Bronchial epithelial cell (primary cell): ENCODE measurements at places on chromosomes 7 and 10. TPM values are rescaled to one million over a fixed set of nuclear protein-coding genes. Genes with fewer than 3 reads are reported as not detected.

SFTPA2 gene
- total RNA-seq: not detected in 2 replicates

DNA sequence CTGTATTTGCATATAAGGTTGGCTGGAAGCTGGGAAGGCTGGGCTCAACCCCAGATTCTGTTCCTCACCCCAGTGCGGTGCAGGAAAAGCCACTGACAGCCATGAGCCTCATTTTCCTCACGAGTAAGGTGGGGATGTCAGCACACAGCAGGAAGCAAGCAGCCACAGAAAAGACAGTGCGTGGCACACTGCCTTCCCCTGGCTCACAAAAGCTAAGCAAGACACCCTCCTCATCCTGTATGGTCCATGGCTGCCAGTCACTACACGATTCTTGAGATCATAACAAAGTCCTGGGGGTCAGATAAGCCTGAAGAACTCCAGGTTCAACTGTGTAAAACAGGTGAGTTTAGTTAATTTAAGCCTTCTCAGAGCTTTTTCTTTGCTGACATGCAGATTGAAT lies 28.9 kb upstream of the DDC start:
- DNase-seq: no peak

DNA sequence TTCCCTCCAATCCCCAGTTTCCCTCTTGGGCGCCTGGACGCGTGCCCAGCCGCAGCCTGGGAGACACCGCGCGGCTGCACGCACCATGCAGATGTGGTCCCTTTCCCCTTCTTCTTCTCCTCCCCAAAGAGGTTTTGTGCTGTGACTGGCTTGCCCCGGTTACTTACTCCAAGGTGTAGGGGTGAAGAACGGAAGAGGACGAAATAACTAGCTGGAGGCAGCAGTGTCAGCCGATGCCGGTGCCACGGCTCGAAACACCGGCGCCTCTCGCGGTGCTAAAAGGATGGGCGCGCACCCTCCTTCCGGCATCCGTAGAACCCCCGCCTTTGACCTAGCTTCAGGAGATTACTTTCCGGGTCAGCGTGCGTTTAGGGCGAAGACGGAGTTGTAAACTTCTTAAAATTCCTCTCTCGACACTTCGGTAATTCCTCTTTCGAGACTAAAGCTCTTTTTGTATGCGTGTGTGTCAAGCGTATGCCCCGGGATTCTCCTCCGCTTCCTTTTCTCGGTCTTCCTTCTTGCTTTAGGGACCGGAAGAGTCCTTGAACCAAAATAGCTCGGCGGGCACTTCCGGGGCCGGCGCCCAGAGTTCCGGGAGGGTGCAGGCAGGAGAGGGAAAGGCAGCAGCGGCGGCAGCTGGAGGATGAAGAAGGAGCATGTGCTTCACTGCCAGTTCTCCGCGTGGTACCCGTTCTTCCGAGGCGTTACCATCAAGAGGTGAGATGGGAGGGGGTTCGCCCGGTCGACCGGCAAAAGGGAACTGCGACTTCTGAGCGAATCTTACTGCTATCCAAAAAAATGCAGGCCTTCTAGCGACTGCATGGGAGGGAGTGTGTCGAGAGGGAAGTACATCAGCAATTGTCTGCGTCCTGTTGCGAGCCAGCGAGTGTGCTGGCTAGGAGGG lies at the start of the genes CDC123 and NUDT5:
CDC123 (plus strand) TSS at position 586 of the 904 bp plus-strand sequence; CDS start at position 644, 58 bp downstream.
NUDT5 (minus strand) TSS at position 289 of the 904 bp plus-strand sequence. CDS start 9,600 bp downstream, outside the sequence.
- peak; percentile 84 for DNase-seq

GTF2I gene
- total RNA-seq: 41.9 and 46.1 TPM in 2 replicates

- DNase-seq: no peak
Observed at GRCh38 chr10:44890696-44891563, 20.2 kb upstream of the TMEM72 start.

DNA sequence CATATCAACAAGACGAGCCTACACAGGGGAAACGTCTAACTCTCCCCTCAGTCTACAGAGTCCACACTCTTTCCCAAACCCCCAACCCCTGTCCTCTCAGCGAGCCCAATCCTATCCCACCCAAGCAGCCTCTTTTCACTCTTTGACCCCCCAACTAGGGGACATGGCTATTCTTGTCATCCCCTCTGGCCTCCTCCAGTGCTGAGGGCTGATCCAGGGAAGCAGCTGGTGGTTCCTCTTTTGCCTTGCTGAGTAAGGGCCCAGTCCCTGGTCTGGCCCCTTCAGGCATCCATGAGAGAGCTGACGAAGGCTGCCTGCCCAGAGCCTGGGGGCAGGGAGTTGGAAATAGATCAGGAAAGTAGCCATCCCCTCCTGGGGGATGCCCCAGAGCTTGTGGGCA lies 6.4 kb downstream of the NOBOX start:
- no peak for DNase-seq

CNPY1 gene
- not detected in 2 replicates for total RNA-seq

DNA sequence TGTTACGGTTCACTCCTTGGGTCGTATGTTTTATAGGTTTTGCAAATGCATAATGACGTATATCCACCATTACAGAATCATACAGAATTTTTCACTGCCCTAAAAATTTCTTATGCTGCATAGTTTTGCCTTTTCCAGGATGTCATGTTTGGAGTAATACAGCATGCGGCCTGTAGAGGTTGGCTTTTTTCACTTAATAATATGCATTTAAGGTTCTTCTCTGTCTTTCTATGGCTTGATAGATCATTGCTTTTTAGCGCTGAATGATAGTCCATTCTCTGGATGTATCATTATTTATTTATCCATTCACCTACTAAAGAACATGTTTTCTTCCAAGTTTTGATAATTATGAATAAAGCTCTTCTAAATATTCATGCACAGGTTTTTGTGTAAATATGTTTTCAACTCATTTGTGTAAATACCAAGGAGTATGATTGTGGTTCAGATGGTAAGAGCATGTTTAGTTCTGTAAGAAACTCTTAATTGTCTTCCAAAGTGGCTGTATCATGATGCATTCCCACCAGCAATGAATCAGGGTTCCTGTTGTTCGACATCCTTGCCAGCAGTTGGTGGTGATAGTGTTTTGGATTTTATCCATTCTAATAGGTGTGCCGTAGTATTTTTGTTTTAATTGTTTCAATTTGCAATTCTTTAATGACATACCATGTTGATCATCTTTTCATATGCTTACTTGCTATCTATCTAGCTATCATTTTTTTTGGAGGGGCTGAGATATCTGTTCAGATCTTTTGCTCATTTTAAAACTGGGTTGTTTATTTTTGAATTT lies 531.2 kb upstream of the GHITM start:
- no peak for DNase-seq

DNA sequence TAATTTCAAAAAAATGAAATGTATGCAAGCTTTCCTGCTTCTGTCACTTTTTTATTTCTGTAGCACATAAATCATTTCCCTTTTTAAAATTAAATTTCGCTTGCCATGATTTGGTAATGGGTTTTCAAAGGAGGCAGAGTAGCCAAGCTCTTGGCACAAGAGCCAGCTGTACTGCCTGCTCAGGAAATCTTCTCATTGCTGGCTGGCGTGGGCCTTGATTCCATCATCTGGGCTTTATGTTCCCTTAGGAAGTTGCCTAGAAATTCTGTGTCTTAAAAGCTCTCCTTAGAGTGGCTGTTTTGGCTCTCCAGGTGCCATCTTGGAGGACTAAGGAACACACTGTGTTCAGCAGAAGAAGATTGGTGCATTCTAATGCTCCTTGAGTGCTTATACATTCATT lies 107.4 kb downstream of the ARID5B start:
- no peak for DNase-seq

SEMA4G gene
- total RNA-seq: 0.26 and 0.51 TPM in 2 replicates

GIMAP4 gene
- not detected in 2 replicates for total RNA-seq

BHLHA15 gene
- 2.3 and 3.2 TPM in 2 replicates for total RNA-seq

- peak; percentile 33 for DNase-seq
Observed at GRCh38 chr7:29102558-29103151, 43.7 kb downstream of the CPVL start.

EVX1 gene
- total RNA-seq: not detected in 2 replicates

DNA sequence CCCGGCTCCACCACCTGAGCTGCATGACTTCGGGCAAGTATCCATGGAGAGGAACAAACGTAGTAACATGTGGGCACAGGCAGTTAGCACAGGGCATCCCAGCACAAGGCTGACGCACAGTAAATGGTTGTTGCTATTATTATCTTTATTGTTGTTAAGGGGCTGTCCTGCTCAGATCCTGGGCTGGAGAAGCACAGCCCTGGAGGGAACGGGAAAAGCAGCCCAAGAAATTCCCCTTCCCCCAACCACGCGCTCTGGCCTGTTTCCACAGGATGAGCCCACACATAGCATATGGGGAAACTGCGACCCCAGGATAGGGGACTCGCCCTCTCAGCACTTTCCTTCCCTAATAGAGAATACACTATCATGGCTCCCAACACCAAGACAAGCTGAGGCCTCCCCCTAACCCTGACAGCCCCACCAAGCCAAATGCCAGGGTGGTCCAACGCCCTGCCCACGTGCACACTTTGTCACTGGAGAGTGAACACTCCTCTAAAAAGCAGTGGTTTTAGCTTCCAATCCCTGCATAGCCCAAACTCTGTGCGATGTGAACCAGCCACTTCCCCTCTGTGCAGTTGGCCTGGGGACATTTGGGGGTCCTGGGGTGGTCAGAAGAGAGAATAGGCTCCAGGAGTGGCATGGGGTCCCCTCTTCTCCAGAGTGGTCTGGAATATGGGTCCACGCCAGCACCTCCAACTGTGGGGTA lies 11.0 kb downstream of the PSD start:
- no peak for DNase-seq

- DNase-seq: no peak
Observed at GRCh38 chr10:43264344-43264964, 2.4 kb downstream of the RASGEF1A start.

ZNF727 gene
- 0.53 and 2.0 TPM in 2 replicates for total RNA-seq

DNA sequence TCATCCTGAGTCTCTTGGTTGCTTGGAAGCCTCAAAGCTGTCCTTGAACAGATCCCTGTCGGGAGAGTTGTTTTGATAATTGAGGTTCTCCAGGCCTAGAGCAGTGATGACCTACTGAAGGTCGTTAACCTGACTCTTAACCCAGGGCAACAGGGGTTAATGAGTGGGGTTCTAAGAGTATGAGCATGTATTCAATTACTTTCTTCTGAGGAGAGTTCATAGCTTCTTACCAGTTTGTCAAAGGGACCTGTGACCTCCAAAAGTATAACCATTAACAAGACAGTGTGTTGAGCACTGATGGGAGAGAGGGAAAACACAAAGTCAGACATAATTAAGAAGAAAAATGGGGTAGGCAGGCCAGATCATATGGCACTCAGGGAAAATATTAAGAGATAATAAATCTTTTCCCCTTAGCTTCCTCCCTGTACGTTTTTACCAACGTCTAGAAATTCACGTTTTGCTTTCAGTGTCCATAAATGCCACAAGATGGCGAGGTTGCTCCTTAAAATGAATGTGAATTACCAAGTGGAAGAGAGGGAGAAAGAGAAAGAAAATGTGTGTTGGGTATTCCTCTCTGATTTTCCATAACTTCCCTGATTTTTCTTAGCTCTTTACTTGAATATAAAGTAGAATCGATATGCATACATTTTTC lies 97.6 kb downstream of the SUGCT start:
- DNase-seq: peak; percentile 49

DNA sequence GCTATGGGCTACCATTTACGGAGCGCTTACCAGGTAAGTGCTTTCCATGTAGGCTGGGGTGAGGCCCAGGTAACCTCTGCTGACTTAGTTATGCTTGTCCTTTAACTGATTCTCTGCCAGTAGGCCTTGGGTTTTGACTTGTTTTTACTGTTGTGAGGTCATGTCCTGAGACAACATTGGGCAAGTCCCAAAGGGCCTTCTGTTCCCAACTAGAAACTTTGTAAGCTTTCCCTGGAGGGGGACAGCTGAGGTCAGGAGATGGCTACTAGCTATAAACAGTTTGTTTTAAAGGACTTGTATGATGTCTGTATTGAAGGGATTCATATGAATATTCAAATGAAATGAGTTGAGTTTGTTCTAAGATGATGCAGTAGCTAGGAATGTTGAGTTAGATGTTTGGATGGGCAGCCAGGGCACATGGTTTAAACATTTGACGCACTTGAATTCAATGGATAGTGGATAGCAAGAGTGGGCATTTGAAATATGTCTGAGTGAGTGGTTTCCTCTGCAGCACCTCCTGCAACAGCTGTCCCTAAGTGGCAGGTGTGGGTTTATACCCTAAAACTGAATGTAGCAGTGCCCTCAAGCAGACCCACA lies 10.0 kb upstream of the SGPL1 start:
- DNase-seq: no peak

- DNase-seq: peak; percentile 52
Observed at GRCh38 chr7:127870231-127870907, 160.9 kb downstream of the LRRC4 start.

GRCh38 chr7:111113263-111114017 lies 22.5 kb downstream of the LRRN3 start:
- peak; percentile 78 for DNase-seq

DNA sequence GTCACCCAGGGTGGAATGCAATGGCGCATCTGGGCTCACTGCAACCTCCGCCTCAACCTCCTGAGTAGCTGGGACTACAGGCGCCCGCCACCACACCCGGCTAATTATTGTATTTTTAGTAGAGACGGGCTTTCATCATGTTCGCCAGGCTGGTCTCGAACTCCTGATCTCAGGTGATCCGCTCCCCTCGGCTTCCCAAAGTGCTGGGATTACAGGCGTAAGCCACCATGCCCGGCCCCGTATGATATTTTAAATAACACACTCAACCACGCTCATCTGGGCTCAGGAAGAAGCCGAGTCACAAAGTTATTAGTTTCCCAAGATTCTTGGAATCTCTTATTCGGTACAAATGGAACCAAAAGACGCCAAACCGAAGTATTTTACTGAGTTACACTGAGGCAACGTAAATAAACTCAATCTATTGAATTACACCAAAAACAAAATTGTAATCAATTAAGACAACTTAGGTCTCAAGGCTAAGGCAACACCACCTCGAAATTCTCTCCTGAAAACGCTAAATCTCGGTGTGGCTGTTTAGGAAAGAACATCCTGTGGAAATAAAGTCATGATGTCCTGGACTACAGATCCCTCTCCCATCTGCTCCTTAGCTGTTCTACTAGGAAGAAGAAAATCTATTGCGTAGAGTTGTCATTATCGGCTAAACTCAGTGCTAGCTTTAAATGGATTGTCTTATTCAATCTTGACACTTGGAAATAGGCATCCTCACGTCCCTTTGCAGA lies 910 bp downstream of the ARHGAP19 start:
- no peak for DNase-seq

DNA sequence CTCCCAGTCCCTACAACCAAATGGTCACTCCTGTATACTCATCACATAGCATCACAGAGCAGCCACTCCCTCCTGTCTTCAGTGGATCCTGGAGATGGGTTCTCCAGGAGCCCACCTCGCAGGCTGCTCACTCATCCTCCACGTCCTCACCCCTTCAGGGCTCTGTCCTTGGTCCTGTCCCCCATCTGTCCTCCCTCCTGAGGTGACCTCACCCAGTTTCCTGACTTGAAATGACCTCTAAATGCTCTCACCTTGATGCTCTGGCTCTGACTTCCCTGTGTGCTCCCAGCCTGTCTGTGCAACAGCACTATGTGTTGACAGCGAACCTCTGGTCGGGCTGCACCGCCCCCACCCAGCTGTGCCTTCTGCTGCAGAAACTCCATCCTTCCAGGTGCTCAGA lies 2.1 kb upstream of the PPP2R2D start:
- DNase-seq: no peak

DNA sequence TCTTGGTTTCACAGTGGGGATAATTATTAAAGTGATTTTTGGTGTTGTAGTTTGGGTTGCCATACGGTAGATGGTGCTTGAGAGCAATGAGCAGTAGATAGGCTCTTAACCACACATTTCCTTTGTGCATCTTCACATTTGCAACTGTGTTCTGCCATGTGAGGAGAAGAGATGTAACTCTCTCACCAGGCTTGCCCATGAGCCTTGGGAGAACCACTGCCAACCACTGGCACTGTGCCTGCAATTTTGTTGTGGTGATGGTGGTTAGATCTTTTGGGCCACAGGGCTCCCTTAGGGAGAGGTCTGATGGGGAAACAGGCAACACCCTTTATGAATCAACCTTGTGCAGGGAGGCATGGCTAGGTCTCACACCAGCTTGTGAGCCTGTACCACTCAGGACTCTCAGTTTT lies 204.3 kb downstream of the CCDC7 start:
- peak; percentile 1 for DNase-seq

CADPS2 gene
- total RNA-seq: 2.0 and 4.2 TPM in 2 replicates
